ENCODE measurements at places on chromosomes 7 and 10. TPM values are rescaled to one million over a fixed set of nuclear protein-coding genes. Genes with fewer than 3 reads are reported as not detected.

CABCOCO1 gene
- not detected for total RNA-seq

EN2 gene
- not detected for total RNA-seq

HTRA1 gene
- not detected for total RNA-seq

SH2D4B gene
- total RNA-seq = not detected

SPDYE9 gene
- total RNA-seq = not detected

ASB10 gene
- not detected for total RNA-seq

ACSM6 gene
- total RNA-seq = not detected

SEMA3D gene
- 0.11 TPM for total RNA-seq

GLI3 gene
- total RNA-seq = not detected

CDHR1 gene
- 0.34 TPM for total RNA-seq

Data from activated T-helper 2 cell treated with anti-CD3 and anti-CD28 coated beads, Interferon-gamma antibody, Interleukin-2, Interleukin-4, amounts not matched to agents 10 μg/mL and 5 μg/mL and 100 μg/mL, durations not matched to agents 14 hours and 24 hours and 36 hours (primary cell).